ENCODE measurements at places on chromosomes 6 and 20.

DNA sequence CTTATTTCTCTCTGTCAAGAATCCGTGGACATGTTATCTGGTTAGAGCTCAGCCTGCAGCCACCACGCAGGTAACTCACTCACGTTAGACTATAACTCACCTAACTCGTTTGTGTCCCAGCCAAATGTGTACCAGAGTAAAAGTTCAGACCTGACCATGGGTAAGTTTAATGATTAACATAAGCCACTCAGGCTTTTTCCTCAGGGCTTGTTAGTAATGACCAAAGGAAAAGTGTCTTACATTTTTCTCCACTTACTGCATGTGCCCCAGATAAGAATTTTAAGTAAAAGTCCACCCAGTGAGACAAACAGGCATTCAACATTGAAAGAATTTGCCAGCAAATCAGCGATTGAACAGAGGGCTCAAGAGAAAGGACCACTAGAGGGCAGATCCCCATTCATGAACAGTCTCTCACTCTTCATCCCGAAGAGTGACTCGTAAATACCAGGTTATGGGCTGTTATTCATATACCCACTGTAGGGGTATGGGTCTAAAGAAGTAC lies at the start of gene PKHD1:
PKHD1 (minus strand) TSS at position 116 of the 502 bp plus-strand sequence. CDS start 2,680 bp downstream, outside the sequence.
- no peak for DNase-seq

DNA sequence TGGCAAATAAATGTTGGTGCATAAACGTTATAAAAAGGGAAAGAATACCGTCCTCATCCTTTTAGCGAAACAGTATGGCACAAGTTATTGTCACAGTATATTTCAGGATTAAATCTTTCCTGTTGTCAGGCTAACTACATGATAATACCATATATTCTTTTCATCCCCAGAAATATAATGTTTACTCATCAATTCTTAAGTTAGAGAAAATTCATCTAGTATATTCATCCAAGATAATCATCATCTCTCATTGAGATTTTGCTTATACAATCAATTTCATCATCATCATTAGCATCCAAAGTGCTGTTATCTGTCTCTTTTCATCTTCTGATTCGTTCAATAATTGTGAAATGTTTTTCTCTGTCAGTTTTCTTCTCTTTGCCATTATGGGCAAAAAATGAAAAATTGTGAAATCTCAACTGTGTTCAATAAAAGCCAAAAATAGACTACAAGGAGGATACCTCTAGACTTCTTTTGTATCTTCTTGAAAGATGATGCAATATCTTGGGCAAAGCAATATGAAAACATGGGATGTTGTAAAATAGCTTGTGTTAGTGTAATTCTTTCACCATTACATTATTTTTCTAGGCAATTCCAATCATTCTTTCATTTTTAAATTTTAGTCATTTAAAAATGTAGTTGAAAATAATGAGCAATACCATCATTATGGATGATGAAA lies 2.6 kb downstream of the SPACA1 start:
- no peak for DNase-seq

DNA sequence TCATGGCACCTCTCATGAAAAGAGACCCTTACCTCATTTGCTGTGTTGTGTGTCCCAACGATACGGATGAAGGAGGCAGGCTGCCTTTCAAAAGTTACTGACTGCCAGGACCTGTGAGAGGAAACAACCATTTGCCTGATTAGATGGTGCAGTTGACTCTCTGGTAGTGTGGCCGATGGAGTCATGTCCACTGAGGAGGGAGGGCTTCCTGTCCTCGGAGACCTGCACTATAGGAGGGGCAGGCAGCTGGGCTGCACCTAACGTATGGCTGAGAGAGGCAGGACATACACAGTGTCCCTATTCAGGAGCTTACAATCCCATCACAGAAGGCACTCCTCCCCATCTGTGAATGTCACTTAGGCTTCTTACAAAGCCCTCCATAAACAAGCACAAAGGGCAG lies 373.0 kb downstream of the ZFAND3 start:
- no peak for DNase-seq

- DNase-seq = no peak
These were observed 79.9 kb upstream of the CD83 start for GRCh38 chr6:14037402-14038277.

DNA sequence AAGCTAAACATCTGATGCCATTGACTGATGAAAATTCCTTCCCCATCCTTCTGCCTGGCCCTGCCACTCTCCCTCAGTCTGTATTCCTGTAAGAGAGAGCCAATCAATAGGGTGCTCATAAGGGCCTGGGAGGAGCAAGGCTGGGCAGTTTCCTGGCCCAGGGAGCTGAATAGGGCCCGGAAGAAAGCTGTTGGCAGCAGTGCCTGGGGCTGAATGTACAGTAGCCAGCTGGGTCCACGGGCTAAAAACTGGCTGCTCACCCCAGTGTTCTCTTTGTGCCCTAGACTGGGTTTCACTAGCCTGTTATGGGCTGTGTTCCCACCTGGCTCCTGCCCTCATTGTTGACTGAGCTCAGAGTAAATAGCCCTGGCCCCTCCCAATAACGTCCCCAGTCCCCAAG lies 1.7 kb upstream of the WFDC2 start:
- DNase-seq = no peak

- no peak for DNase-seq
These were observed 793 bp downstream of the GMPR start for GRCh38 chr6:16238963-16239797.

- DNase-seq = peak; percentile 97
These were observed at the start of gene SEC63 for GRCh38 chr6:107957909-107958688. Gene SEC63, minus strand, starts transcription at chr6:107958208. Its CDS starts 199 bp downstream, at chr6:107958009.

- no peak for DNase-seq
These were observed 110.0 kb downstream of the PPP1R14C start for GRCh38 chr6:150252714-150253444.

DNA sequence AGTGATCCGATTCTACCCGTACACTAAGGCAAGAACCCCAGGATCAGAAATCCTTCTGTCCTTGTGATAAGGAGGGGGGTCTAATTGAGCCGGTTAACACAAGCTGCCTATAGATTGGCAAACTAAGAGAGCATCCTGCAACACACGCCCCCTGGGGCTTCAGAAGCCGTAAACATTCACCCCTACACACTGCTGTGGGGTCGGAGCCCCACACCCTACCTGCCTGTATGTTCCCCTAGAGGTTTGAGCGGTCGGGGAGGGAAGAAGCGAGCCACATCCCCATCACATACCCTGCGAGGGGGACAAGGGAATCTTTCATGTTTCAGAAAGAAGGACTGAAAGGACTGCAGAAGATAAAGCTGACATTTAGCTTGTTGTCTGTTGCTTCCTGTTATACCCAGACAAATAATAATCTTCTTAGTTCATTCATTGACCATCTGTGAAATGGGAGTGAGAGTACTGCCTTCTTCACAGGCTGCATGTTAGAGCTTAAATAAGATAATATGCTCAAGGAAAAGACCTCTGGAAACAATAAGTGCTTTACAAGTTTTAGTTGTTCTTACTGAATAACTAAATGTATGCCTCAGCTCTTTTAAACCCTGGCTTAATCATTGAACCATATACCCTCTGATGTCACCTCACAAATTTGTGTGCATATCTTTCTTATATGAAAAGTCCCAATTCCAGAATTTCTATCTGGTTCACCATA lies 74.2 kb upstream of the RNF217 start:
- DNase-seq = no peak

DNA sequence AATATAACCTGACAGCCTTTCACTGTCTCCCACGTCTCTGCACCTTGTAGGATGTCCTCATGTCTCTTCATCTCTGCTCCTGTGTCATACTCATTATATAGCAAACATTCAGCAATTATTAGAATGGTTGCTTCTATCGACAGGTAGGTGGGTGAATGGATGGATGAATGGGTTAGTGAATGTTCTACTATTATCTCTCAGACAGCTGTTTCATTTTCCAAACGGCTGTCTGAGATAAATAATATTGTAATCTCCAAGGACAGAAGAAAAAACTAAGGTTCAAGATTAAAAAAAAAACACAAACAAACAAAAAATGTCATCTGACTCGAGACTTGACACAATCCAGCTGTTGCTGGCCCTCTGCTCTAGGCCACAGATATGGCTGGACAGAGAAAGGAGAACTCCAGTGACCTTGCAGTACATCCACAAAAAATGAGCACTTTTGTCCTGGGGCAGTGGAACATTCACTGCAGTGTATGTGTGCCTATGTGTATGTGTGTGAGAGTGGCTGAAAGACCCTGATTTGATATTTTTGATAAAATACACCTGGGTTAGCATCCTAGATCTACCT lies 2.1 kb downstream of the HNF4A start:
- no peak for DNase-seq

DNA sequence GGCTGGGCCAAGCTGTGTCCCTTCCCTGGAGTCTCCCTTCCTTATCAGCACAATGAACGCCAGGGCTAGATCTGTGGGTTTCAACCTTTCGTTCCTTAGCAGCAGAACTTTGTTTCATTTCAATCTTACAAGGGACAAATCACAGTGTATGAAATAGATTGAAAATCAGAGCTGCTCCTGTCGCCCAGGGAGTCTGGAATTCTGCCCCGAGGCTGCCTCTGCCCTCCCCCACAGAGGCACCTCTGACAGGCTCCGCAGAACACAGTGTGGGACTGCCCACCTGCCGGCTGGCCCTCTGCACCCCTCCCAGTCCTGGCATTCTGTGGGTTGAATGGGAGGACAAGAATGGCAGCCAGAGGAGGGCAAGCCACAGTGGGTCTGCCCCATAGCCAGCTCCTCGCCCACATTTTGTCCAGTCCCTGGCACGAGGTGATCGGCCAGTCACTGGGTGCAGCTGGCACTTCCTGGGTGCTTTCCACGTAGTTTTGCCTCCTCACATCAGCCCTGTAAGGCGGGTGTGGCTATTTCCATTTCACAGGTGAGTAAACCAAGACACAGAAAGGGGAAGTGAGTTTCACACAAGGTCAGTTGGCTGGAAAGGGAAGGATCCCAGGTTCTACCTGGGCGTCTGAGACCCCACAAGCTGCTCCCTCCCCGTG lies 26.1 kb downstream of the MANBAL start:
- no peak for DNase-seq

DNA sequence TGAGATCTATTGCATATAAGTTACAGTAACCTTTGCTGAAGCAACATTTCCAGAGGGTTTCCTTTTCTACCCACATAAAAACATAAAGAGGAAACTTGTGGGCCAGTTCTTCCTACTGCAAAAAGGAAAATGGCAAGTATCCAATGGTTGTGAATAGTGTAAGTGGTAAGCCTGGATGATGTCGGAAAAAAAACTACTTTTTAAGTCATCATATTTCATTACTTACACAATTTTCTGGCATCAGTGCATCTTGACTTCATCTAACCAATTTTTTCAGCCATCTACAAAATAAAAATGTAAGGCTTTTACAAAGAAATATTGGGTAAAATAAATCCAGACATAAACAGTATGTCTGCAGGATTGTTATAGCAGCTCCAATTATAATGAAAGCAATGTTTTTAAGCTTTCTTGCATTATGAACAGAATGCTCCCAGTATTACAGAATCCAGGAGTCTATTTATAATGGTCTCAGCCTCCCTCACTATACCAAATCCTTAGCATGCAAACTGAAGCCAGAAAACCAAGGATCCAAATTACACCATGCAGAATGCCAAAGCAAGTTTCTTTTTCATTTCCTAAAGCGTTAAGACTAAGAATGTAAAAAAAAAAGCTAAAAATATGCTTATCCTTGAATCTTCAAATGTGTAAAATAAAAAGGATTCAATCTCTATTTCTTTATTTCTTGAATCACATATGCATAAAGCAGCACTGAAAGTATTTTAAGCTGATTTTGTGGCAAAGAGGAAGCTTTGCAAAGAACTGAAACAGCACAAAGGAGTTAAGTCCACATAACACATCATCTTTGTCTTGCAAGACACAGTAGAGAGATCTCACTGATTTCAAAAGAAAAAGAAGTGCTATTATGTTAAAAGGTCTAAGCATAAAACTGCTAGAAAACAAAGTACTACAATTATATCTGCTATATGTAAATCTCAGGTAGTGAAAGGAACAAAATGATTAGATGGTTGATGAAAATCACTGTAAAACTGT lies 126.8 kb upstream of the HMGCLL1 start:
- no peak for DNase-seq

GRCh38 chr6:5619249-5619648 lies 357.9 kb downstream of the FARS2 start:
- DNase-seq = peak; percentile 5

- DNase-seq = no peak
These were observed 158.8 kb downstream of the DTNBP1 start for GRCh38 chr6:15504040-15504495.

GRCh38 chr6:159691133-159691962 lies 1.7 kb downstream of the SOD2 start:
- no peak for DNase-seq

- DNase-seq = no peak
These were observed 20.9 kb downstream of the IGF2R start for GRCh38 chr6:159989492-159990480.

GRCh38 chr20:64093013-64093503 lies 8.9 kb upstream of the LKAAEAR1 start:
- DNase-seq = no peak

- peak; percentile 19 for DNase-seq
These were observed 94.9 kb upstream of the NT5E start for GRCh38 chr6:85354761-85355618.

DNA sequence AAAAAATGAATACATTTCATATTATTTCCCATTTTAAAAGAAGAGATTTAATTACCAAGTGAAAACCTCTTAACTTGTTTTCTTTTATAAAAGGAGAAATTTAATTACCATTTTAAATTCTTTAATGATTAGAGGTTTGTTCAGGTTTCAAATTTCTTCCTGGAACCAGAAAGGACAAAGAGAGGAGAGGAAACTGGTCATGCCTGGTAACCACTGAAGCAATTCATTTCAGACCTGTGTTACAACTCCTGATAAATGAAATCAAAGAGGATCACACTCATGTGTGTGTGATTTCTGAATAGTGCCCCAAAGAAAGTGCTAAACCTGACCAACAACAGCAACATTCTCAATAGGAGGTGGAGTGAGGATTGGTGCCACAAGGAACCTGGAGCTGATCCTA lies 12.6 kb upstream of the SLPI start:
- DNase-seq = no peak

DNA sequence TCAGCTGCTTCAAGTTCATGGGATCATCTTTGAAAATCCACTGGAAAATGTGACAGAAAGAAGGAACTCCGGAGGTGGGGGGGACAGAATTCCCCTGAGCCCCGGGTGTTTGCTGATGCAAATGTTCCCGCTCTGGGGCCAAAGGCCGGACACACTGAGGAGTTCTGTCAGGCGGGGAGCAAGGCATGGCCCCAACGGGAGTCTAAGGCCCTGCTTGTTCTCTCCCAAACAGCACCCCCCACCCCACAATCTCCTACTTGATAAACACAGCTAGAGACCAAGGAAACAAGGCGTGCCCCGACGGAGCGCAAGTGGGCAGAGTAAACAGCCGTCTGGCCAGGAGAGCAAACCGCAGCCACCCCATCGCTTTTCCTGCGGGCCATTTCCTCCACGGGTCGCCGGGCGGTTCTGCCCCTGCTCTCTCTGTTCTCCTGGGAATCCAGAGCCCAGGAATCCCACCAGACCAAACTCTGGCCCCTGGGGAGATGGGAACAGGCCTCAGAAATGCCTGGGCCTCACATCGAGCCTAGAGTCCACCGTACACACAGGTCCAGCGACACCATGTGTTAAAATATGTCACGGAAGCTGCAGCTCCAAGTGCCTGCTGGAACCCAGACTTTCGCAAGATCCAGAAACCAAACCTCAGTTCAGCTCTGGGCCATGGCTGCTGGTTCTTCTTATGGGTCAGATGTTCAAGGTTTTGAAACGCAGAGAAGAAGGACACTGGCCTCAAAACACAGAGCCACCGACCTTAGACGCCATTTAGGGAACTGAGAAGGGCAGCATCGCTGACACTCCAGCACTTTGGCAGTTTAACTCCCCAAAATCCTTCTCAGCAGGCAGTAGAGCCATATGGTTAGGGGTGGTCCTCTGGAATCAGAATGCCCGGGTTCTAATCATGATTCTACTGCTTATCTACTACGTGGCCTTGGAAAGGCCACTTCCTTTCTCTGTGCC lies 104.2 kb downstream of the PREX1 start:
- no peak for DNase-seq

GRCh38 chr20:23872065-23872464 lies 7.5 kb downstream of the CST5 start:
- no peak for DNase-seq

All from activated CD4-positive, alpha-beta T cell treated with anti-CD3 and anti-CD28 coated beads, Interleukin-2, amount 50 U/mL, for 4 hours (primary cell).